ENCODE measurements at places on chromosomes 12 and 14. TPM values are rescaled to one million over a fixed set of nuclear protein-coding genes. Genes with fewer than 3 reads are reported as not detected.

SERPINA6 gene
- not detected for total RNA-seq

NANOG gene
- total RNA-seq = not detected

- no peak for DNase-seq
Measured at GRCh38 chr12:120783197-120783596, 57.6 kb downstream of the ACADS start.

GLIPR1L1 gene
- not detected for total RNA-seq

GRCh38 chr12:73863546-73863945 is 674.1 kb upstream of the ATXN7L3B start:
- DNase-seq = no peak

PRH1 gene
- total RNA-seq = 17.2 TPM

UBR7 gene
- 32.9 TPM for total RNA-seq

DNA sequence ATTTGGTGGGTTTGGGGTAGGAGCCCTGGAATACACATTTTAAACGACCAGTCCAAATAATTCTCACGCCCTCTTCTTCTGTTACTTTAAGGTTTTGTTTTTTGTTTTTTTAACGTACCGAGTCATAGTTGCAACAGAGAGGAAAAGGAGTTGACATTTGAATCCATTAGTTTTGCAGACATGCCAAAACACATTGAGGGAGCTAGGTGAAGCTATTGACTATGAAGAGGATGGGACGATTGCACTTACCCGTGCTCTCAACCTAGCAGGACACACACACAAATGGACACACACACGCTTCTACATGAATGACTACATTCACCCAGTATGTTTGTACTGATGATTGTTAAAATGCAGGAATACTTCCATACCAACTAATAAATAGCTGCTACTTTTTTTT is 54.3 kb upstream of the CIT start:
- DNase-seq = no peak

- DNase-seq = peak; percentile 42
Measured at GRCh38 chr12:6336079-6336888, 5.6 kb downstream of the TNFRSF1A start.

LMNTD1 gene
- not detected for total RNA-seq

INHBE gene
- total RNA-seq = 0.25 TPM

Data from activated T-helper 2 cell treated with anti-CD3 and anti-CD28 coated beads, Interferon-gamma antibody, Interleukin-2, Interleukin-4, amounts not matched to agents 10 μg/mL and 5 μg/mL and 100 μg/mL, durations not matched to agents 14 hours and 24 hours and 36 hours (primary cell).